GM23338 (cell line): ENCODE measurements at places on chromosomes 5 and 9.
A peak's percentile ranks its signal among the peaks of the same experiment; 100 is the strongest.

GRCh38 chr5:127400539-127400938, 109.9 kb downstream of the MEGF10 start:
- no peak for DNase-seq

GRCh38 chr9:68905129-68905528, 108.8 kb downstream of the PRKACG start:
- no peak for DNase-seq

DNA sequence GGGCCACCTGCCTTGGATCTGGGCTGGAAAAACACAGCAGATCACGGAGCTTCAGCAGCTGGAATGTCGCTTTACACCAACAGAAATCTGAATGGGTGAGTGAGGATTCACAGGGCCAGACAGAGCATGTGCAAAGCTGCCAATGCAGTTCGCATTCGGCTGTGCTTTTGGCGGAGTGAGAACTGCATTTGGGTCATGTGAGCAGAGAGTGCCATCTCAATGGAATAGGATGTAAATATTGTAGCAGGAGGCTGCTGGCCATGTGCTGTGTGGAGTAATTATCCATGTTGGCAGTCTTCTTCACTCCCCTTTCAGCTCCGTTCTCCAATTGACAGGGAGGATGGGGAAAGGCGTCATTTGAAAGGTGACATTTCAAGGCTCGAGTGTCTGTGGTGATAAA, at the start of gene ANKRD55:
ANKRD55 (minus strand) TSS at position 101 of the 400 bp plus-strand sequence. CDS start 417 bp downstream, outside the sequence.
- no peak for DNase-seq

GRCh38 chr5:156259618-156260017, 67.3 kb upstream of the SGCD start:
- peak; percentile 3 for DNase-seq

GRCh38 chr9:81823672-81824554, 104.3 kb upstream of the SPATA31D4 start:
- DNase-seq, result no peak

DNA sequence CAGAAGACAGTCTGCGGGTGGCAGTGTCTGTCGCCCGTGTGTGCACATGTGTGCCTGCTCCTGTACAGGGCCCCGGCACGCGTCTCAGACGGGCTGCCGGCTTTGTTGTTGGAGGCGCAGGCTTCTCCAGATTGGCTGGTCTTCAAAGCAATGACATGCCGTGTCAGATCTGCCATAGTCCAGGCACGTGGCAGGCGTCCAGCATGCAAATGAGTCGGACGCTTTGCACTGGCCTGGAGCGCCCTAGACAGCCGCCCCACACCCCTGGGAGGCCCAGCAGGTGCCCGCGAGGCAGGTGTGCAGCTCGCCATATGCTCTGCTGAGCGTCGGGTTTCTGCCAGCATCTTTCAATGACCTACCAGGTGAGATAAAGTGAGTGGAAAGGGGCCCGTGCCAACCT, 71.5 kb downstream of the GADD45G start:
- no peak for DNase-seq

DNA sequence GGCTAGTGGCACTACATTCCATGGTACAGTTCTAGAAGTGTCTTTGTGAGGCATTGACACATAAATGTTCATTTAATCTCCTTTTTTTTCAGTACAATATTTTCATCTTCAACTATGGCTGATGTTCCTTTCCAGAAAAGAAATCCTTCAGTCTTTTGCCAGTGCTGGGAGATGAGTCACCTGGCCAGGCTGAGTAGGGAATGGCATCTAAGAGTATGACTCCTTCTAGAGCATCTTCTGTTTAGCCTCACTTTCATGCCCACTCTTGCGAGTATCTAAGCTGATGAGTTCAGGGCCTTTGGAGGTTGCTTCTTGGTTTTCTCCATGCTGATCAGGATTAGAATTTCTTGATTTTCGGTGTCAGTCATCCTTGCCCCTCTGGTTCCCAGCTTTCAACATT, 124.4 kb downstream of the SLC28A3 start:
- no peak for DNase-seq

DNA sequence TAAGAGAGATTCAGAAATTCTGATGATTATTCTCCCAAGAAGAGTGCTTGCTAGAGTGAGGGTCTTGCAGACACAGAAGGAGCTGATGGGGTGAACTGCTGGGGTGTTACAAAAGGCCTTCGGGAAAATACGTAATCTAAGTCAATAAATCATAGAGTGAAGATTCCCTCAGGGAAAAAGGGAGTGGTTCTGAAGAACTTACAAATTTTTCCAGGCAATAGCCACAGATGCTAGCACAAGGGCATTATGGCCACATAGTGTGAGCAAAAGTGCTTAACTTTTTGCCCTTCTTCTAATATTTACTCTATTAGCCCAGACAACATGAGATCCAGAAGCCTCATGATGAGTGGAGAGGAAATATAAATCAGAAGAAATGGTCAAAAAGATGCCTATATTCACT, 137.3 kb downstream of the TMC1 start:
- no peak for DNase-seq

GRCh38 chr5:6202968-6203365, 175.4 kb downstream of the MED10 start:
- no peak for DNase-seq

GRCh38 chr9:4603830-4604229, 58.3 kb upstream of the PLPP6 start:
- DNase-seq, result no peak
